Stimulated activated CD4-positive, alpha-beta T cell treated with anti-CD3 and anti-CD28 coated beads, Interleukin-15, amount 100 ng/mL, for 1 hour (primary cell): ENCODE measurements at places on chromosomes 6 and 20.

DNA sequence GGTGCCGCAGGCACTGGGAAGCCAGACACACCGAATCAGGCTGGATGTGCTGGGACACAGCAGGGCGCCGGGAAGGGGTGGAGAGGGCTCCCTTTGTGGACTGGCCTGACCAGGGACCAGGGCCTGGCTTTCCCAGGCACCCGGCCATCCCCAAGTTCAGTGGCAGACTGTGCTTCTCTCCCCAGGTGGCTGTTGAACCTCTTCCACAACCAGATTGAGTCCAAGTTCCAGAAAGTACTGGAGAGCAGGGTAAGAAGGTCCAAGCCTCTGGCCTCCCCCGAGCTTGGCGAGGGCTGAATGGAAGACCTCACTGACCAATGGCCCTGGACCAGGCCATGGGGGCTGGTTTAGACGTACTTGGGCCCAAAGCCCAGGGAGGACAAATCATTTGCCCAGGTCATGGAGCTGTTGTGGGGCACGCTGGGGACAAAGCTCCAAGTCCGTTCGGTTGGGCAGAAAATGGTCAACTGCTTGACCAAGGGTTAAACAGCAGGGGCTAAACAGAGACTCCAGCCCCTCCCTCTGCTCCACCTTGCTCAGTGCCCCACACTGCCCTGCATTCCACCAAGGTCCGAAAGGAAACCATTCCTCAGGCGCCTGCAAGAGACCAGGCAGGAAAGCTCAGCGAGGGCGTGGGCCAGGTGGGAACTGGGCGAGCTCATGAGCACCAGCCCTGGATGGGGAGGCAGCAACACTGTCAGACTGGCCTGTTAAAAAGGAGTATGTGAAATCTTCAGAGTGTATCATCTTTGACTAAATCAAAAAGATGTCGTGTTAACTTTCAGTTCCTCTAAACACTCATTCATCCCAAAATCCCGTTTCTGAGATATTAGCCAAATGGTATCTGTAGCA is 9.1 kb downstream of the LBP start:
- DNase-seq = no peak

DNA sequence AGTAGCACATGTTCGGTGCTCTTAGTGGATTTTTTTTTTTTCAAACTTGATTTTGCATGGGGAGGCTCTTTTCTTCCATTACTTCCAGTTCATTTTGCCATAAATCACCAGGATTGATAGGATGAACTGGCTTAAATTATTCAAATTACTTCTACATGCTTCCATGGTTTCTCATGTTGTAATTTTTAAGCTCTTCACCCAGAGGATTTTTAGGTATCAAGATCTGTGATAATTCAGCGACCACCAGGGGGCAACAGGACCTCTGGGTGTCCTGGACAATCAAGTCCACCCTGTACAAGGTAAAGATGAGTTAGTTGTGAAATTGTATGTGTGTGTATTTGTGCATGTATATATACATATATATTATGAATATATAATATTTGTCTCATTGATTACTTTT is 4.2 kb upstream of the EPHA7 start:
- no peak for DNase-seq

DNA sequence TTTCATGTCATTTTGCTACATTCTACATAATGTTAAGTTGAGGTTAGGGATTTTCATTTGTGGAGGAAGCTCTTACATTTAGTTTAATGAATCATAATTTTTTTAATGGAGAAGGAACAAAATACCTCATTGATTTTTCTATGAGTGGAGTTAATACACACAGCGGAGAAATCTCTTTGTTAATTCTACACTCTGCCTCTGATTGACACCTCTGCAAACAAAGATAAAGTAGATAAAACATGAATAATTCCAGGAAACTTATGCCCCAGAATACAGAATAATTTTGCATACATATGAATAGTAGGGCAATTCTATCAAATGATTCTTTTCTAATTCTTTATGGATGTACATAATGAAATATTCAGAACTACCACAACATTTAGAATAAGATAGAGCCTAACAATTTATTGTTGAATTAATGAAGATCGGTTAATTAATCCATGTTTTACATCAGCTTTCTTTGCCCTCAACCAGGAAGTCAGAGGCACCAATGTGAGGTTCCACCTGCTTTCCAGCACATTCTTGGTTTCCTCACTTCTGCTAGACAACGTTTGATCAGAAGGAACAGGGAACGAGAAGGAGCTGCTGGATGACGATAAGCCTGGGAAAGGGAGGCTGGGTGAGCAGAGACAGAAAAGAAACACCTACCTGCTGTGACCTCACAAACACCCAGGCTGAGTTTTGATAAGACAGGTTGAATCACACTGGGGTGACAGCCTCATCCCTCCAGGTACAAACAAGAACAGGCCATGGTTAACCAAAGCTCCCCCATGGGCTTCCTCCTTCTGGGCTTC is 4.3 kb downstream of the OR2H1 start:
- no peak for DNase-seq

- DNase-seq = no peak
Observed at GRCh38 chr6:33073431-33073871, at the start of gene HLA-DPA1. HLA-DPA1 (minus strand) TSS chr6:33073649.

GRCh38 chr6:106383573-106383972 is 23.1 kb downstream of the CRYBG1 start:
- no peak for DNase-seq

DNA sequence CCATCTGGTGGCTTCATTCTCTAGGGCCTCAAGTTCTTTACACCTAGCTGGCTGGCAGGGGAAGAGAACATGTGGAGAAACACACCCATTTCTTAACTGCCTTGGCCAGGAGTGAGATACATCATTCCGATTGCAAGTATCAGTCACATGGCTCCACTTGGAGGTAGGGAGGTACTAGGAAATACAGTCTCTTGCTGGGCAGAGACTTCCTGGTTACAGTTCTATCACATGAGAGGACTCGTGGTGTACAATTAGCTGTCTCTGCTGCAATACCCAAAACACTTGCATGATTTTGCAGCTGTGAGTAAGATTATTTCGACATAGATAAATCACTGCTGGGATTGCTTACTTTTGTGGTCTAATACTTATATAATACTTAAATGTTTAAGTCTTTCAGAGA is 51.1 kb downstream of the GTF2H5 start:
- no peak for DNase-seq
